ENCODE measurements at places on chromosomes 7 and 10. TPM values are rescaled to one million over a fixed set of nuclear protein-coding genes. Genes with fewer than 3 reads are reported as not detected.

DYNC1I1 gene
- total RNA-seq = 1.2 TPM

FAM180A gene
- not detected for total RNA-seq

LIPM gene
- not detected for total RNA-seq

GRID2IP gene
- total RNA-seq = not detected

NT5C2 gene
- 36.1 TPM for total RNA-seq

STK31 gene
- total RNA-seq = under 0.01 TPM

FOXP2 gene
- total RNA-seq = 6.2 TPM

NPTX2 gene
- 0.31 TPM for total RNA-seq

IDI2 gene
- total RNA-seq = not detected

TCTN3 gene
- total RNA-seq = 26.2 TPM

GAD2 gene
- total RNA-seq = not detected

RHOBTB1 gene
- total RNA-seq = 25.8 TPM

SMO gene
- total RNA-seq = 14.0 TPM

ANTXRL gene
- total RNA-seq = not detected

TCERG1L gene
- total RNA-seq = 2.3 TPM

LRIT1 gene
- not detected for total RNA-seq

CTAGE15 gene
- total RNA-seq = not detected

PRTFDC1 gene
- 1.00 TPM for total RNA-seq

ATOH7 gene
- 0.15 TPM for total RNA-seq

GSAP gene
- 7.6 TPM for total RNA-seq

SPDYE2 gene
- not detected for total RNA-seq

KCTD7 gene
- total RNA-seq = 13.3 TPM

SPDYE8 gene
- not detected for total RNA-seq

AKR1C8 gene
- not detected for total RNA-seq

PAPOLB gene
- total RNA-seq = under 0.01 TPM

RSU1 gene
- 94.9 TPM for total RNA-seq
